GM23338 (cell line): ENCODE measurements at places on chromosomes 6 and 20. TPM values are rescaled to one million over a fixed set of nuclear protein-coding genes. Genes with fewer than 3 reads are reported as not detected.

DNA sequence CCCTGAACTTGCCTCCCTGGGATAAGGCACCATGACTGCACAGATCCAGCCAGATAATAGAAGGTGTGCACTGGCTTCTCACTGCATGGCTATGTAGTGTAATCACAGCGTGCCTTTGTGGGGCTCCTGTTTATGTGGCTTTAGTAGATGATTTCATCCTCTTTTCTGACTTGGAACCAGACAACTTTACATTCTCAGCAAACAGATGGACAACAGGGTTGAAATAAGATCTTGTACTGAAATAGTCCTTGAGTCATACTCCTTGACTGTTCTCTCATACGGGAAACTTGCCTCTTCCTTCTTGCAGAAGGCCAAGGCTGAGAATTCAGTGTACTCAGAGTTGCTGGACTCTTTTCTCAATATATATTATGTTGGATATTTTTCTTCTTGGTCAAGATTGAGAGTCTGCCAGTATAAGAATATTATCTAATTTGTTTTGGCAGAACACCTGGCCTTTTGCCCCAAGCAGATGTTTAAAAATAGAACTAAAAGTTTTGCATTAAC is 25.0 kb upstream of the RNF144B start:
- H3K36me3 ChIP-seq = no peaks in the 10 kb centered on the region
- no peak overlapping the region for H3K4me3 ChIP-seq
- no peak for DNase-seq
- H3K27ac ChIP-seq = no peak overlapping the region

GRCh38 chr6:157587127-157587926 is 206.3 kb downstream of the ZDHHC14 start:
- no peak overlapping the region for H3K4me3 ChIP-seq
- peaks cover 21% of the 10 kb centered on the region for H3K36me3 ChIP-seq
- H3K4me1 ChIP-seq = no peaks in the 10 kb centered on the region
- no peak overlapping the region for H3K27ac ChIP-seq
- H3K27me3 ChIP-seq = no peaks in the 10 kb centered on the region

DNA sequence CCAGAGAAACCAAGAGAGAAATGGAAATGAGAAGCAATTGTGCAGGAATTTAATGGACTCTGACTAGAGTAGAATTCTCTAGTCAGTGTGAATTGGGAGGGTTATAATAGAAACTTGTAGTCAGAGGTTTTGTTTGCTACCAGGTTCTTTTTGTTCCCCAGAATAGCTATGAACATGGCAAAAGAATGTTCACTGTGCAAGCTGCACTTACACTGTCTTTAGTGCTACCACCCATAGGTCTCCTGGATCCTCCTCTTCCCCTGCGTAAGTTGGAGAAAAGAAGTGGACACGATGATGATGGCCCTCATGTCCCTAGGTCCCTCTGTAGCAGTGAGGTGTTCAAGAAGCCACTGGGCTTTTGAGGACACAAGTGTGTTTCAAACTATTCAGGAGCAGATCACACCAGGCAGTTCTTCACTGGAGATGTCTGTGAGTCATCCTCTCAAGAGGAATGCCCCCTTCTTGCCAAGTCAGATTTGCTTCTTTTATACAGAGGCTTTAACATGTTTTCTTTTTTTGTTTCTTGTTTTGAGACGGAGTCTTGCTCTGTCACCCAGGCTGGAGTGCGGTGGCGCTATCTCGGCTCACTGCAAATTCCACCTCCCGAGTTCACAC is 47.6 kb upstream of the SMIM8 start:
- no peak for DNase-seq
- no peak overlapping the region for H3K4me3 ChIP-seq
- no peak overlapping the region for H3K27ac ChIP-seq
- no peaks in the 10 kb centered on the region for H3K36me3 ChIP-seq

DNA sequence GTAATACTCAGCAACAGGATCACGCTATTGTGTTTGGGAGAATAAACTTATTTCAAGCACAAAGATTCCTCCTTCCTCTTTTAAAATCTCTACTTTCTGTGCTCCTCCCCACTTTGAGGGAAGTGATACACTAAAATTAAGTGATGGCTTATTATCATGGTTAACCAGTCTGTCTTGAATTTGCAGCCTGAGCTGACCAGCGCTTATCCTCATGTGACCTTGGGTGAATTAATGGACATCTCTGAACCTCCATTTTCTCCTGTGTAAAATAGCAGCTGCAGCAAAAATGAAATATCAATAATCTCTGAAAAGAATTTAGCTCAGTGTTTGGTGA is 222.6 kb downstream of the BCAS1 start:
- no peak overlapping the region; the same call in 1 of the 2 replicates for H3K27ac ChIP-seq
- no peak for DNase-seq
- 0 out of 2 replicates have a peak, but pooled peaks cover 13% of the 10 kb centered on the region for H3K4me1 ChIP-seq
- H3K4me3 ChIP-seq = no peak overlapping the region
- H3K27me3 ChIP-seq = no peaks in the 10 kb centered on the region

DNA sequence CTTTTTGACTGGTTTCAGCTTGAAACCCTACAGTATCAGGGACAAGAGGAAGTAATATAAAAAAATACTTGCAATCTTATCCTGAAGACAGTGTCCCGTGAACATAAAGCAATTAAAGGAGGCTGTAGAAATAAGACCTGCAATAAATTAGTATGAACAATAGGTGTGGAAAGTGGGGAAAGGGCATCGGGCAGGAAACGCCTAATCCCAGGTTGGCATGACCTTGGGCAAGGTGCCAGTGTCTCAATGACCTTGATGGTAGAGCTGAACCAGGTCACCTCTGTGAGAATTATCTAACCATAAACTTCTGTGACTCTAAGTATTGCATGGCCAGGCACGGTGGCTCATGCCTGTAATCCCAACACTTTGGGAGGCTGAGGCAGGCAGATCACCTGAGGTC is 115.2 kb downstream of the LY86 start:
- no peak for DNase-seq
- H3K4me1 ChIP-seq = no peaks in the 10 kb centered on the region
- no peaks in the 10 kb centered on the region for H3K36me3 ChIP-seq
- no peak overlapping the region for H3K27ac ChIP-seq

DNA sequence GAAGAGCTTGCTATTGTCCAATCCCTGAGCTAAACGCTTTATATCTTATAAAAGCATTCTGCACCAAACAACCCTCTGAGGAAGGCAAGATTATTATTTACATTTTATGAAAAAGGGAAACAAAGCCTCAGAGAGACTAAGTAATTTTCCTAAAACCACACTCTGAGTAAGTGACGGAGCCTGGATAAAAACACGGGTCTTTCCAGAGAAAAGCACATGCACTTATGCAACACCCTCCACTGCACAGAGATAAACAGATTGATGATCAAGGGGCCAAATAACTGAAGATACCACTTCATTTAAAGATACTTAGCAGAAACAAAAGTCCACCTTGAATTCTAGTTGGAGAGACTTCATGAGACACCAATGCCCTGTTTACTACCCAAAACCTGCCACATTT is 214.7 kb upstream of the PDE10A start:
- no peak for DNase-seq
- H3K27ac ChIP-seq = no peak overlapping the region
- H3K4me1 ChIP-seq = no peaks in the 10 kb centered on the region
- H3K36me3 ChIP-seq = no peaks in the 10 kb centered on the region
- no peaks in the 10 kb centered on the region for H3K27me3 ChIP-seq

GRCh38 chr6:168332020-168332419 is 12.4 kb upstream of the DACT2 start:
- H3K4me3 ChIP-seq = no peak overlapping the region
- peaks cover 10% of the 10 kb centered on the region; the same call in 1 of the 2 replicates for H3K4me1 ChIP-seq
- no peaks in the 10 kb centered on the region for H3K36me3 ChIP-seq
- H3K27ac ChIP-seq = no peak overlapping the region

DNA sequence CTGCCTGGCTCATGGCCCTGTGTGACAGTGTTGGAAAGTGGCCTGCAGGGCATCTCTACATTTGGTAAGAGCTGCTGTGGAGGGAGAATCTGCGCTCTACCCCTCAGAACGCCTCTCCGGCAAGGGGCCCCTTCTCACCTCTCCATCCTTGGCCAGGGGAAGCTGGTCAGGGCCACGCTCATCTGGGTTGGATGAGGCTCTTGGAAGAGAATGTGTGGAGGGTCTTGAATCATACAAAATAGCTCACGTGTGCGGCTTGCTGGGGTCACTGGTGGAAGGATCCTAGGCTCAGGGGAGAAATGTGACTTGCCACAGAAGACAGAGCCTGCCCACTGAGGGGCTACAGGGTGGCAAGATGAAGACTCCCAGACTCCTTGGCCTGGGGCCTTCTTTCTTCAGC is 105.0 kb downstream of the SCML4 start:
- no peaks in the 10 kb centered on the region for H3K4me1 ChIP-seq
- H3K4me3 ChIP-seq = no peak overlapping the region
- H3K36me3 ChIP-seq = no peaks in the 10 kb centered on the region
- no peak overlapping the region for H3K27ac ChIP-seq
- DNase-seq = no peak

GRCh38 chr6:105688573-105688972 is 285.7 kb upstream of the PREP start:
- H3K27ac ChIP-seq = no peak overlapping the region
- no peaks in the 10 kb centered on the region for H3K4me1 ChIP-seq
- no peak for DNase-seq
- no peaks in the 10 kb centered on the region; the same call in 1 of the 2 replicates for H3K36me3 ChIP-seq
- H3K27me3 ChIP-seq = no peaks in the 10 kb centered on the region

GRCh38 chr6:105257340-105257739 is 77.5 kb upstream of the POPDC3 start:
- no peaks in the 10 kb centered on the region for H3K36me3 ChIP-seq
- no peaks in the 10 kb centered on the region for H3K27me3 ChIP-seq
- no peak for DNase-seq
- H3K27ac ChIP-seq = no peak overlapping the region
- peaks cover 15% of the 10 kb centered on the region for H3K4me1 ChIP-seq

GRCh38 chr6:113055061-113055460 is 707.9 kb downstream of the RFPL4B start:
- no peaks in the 10 kb centered on the region for H3K36me3 ChIP-seq

DNA sequence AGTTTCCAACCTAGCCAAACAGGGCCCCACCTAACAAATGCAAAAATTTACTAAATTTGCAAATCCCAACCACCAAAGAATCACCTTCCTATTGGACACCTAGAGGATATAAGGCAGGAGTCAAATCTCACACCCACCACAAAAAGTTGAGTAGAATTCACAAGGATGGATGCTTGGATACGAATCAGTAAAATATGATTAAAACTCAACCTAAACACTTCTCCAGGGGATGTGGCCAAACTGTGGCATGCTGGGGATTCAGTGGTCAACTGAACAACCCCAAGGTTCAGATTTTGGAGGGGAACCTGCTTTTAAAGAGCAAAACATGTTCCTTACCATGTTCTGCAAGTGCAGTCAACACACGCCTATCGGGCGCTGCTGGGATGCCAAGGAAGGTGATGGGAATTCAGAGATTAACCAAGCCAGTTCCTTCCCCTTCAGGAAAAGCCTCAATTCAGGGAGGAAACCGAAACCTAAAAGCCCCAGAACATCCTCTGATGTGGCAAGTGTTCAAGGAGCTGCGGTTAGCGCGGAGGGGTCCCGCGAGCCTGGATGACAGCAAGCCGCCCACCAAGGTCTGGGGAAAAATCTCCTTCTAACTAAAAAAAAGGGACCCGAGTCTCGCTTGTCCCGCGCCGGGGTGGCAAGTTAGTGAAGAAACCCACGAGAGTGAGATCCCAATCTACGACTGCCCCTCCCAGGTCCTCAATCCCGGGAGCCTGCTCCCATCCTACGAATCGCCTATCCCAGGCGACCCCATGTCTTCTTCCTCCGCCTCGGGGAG is 902 bp downstream of the SAMHD1 start:
- H3K4me3 ChIP-seq = peak overlapping the region; percentile 90
- no peaks in the 10 kb centered on the region for H3K36me3 ChIP-seq
- H3K4me1 ChIP-seq = peaks cover 23% of the 10 kb centered on the region
- peak; percentile 64 for DNase-seq
- H3K27ac ChIP-seq = no peak overlapping the region

DNA sequence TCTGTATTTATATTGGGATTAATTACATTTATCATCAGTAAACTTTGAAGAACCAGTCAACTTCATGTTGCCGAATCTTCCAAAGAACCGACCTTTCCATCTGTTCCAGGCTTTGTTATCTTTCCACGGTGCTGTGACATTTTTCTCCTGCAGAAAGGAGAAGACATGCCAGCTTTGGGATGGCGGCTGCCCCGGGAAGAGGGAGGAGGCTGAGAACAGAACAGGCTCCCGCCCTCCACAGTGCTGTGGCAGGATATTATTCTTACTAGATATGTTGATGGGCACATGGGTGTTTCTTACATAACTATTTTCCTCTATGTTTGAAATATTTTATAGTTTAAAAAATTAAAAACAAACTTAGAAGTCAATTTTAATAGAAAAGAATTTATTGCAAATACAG is 44.9 kb downstream of the GINS1 start:
- DNase-seq = no peak
- H3K36me3 ChIP-seq = no peaks in the 10 kb centered on the region; the same call in none of the 2 replicates
- no peak overlapping the region for H3K27ac ChIP-seq
- H3K27me3 ChIP-seq = no peaks in the 10 kb centered on the region

DNA sequence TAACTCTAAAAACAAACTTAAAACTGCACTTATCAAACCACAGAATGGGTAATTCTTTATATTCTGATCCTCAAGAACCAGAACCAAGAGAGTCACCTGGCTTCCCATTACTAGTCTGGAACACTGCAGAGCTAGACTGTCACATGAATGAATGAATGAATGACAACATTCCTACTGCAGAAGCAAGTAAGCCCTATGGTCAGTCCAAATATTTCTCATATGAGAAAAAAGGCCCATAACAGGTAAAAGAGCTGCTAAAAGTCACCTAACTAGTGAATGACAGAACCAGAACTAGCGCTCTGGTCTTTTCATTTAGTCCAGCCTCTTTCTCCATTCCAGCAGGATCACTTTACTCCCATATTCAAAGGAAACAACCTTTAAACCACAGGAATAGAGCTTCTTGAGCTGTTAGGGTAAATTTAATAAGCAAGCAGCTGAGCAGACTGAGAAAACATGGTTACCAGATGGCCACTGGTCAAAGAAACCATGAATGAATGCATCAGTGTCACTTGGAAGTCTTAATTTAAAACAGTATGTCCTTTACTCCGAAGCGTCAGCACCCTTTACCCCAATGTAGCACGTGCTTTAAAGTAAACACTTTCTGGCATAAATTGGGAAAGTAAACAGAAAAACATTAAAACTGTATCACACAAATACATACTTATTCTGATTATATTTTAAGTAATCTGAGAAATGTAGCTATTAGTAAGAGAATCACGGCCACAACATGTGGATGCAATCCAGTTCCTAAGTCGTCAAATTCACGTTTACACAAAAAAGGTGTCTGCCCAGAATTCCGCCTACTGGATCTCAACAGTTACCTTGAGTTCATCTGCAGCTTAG is 1.4 kb downstream of the PREP start:
- no peaks in the 10 kb centered on the region for H3K36me3 ChIP-seq
- no peak for DNase-seq
- H3K27ac ChIP-seq = no peak overlapping the region

- peak; percentile 76 for DNase-seq
- H3K4me3 ChIP-seq = no peak overlapping the region
- peaks cover 18% of the 10 kb centered on the region for H3K4me1 ChIP-seq
- H3K27ac ChIP-seq = no peak overlapping the region
- H3K36me3 ChIP-seq = no peaks in the 10 kb centered on the region
Measured at GRCh38 chr6:40536442-40536841, 50.7 kb downstream of the LRFN2 start.

IFT52 gene
- 26.8 and 30.4 TPM in 2 replicates for total RNA-seq

PRDM13 gene
- 0.10 and 0.27 TPM in 2 replicates for total RNA-seq

NKAIN4 gene
- 12.6 and 16.0 TPM in 2 replicates for total RNA-seq

PLA2G7 gene
- total RNA-seq = 1.7 and 2.8 TPM in 2 replicates

PDE7B gene
- total RNA-seq = 0.07 TPM in 1 of 2 replicates, not detected in the other

FLRT3 gene
- 0.17 and 0.19 TPM in 2 replicates for total RNA-seq

JPH2 gene
- 0.78 and 1.1 TPM in 2 replicates for total RNA-seq

UBE3D gene
- 28.2 and 31.4 TPM in 2 replicates for total RNA-seq

C6orf163 gene
- 2.3 and 3.1 TPM in 2 replicates for total RNA-seq

ARFGEF3 gene
- 23.1 and 24.6 TPM in 2 replicates for total RNA-seq

TMEM181 gene
- total RNA-seq = 25.2 and 28.2 TPM in 2 replicates
